ENCODE measurements at places on chromosomes 12 and 14.

GRCh38 chr12:27711317-27711682, 668 bp downstream of the MRPS35 start:
- H3K27me3 ChIP-seq: no peaks in the 10 kb centered on the region
- DNase-seq: no peak
- H3K36me3 ChIP-seq: peaks cover 8% of the 10 kb centered on the region
- H3K4me1 ChIP-seq: peaks cover 13% of the 10 kb centered on the region
- peak overlapping the region; percentile 95 for H3K4me3 ChIP-seq
- H3K27ac ChIP-seq: peak overlapping the region; percentile 85

DNA sequence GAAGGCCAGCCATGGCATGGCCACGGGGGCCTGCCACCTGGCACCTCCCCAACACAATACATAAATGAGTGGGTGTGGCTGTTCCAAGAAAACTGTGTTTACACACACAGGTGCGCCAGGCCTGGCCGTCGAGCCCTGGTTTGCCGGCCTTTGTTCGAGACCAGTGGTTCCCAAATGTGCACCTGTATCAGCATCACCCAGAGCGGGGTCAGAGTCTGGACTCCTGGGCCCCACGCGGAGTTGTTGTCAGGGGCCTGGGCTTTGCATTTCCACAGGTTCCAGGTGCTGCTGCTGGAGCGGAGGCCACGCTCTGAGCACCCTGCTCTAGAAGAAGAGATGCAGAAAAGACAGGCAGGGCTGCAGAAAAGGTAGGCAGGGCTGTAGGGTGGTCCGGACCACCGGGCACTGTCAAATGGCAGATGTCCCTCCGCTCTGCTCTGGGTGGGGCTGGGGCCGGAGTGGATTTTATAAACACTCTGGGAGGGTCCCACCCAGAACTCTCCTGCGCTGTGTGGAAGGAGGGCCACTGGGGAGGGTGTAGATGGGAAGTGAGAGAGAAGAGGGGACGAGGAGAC, 4.2 kb upstream of the ASPG start:
- H3K36me3 ChIP-seq: no peaks in the 10 kb centered on the region
- H3K27ac ChIP-seq: no peak overlapping the region
- no peak for DNase-seq
- no peaks in the 10 kb centered on the region for H3K4me1 ChIP-seq

DNA sequence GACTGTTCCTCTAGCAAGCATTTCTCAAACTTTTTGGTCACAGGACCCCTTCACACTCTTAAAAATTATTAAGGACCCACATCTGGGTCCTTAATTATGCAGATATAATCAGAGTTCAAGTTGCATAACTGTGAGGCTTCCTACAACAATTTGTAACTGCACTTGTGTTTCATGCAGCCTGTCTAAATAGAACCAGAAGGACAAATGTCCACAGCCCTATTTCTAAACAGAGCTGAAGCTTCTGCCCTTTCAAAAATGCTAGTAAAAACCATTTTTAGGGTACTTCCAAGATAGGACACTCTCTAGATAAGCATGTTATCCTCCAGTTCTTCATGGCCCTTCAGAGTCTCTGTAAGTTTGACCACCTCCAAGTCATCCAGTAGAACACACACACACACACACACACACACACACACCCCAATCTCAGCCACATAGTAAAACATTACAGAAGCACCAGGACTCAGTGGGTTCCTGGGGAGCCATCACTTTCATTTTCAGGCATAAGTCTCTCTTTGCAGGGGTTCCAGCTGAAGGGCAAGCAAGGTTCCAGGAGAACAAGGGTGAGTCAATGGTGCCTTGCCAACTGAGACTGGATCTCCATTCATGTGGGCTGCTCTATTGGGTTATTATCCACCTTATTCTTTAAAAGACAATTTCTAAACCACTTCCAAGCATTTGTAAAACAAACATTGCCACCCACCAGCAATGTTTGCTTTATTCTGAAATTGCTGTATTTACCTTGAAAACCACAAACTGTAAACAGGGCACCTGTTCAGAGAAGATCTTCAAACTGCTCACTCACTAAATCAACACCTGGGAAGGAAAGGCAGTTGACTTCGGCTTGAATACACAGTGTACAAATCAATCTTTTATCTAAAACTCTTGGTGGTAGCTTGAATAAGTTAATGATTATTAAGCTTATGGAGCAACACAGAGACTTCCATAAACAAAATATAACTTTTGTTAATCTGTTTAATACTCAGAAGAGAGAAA, 64.1 kb downstream of the ITPR2 start:
- no peak overlapping the region for H3K27ac ChIP-seq
- no peaks in the 10 kb centered on the region for H3K27me3 ChIP-seq
- DNase-seq: no peak
- H3K4me1 ChIP-seq: no peaks in the 10 kb centered on the region
- no peaks in the 10 kb centered on the region for H3K36me3 ChIP-seq

- no peak for DNase-seq
- no peaks in the 10 kb centered on the region for H3K27me3 ChIP-seq
- no peaks in the 10 kb centered on the region for H3K4me1 ChIP-seq
- no peak overlapping the region for H3K4me3 ChIP-seq
- no peak overlapping the region for H3K27ac ChIP-seq
Measured at GRCh38 chr12:10584415-10584814, 29.0 kb downstream of the MAGOHB start.

- no peak overlapping the region for H3K4me3 ChIP-seq
- DNase-seq: no peak
- H3K27ac ChIP-seq: no peak overlapping the region
Measured at GRCh38 chr12:124264089-124264795, 30.7 kb upstream of the RFLNA start.

- no peak overlapping the region for H3K27ac ChIP-seq
- no peaks in the 10 kb centered on the region for H3K4me1 ChIP-seq
- H3K36me3 ChIP-seq: peaks cover 17% of the 10 kb centered on the region
- no peak overlapping the region for H3K4me3 ChIP-seq
- DNase-seq: no peak
Measured at GRCh38 chr12:45948546-45948945, 41.8 kb downstream of the SCAF11 start.

- no peak for DNase-seq
- H3K36me3 ChIP-seq: no peaks in the 10 kb centered on the region
- peaks cover 7% of the 10 kb centered on the region for H3K4me1 ChIP-seq
- no peak overlapping the region for H3K4me3 ChIP-seq
Measured at GRCh38 chr14:96098309-96098998, 59.3 kb downstream of the C14orf132 start.

GRCh38 chr14:104518659-104519350, 60.8 kb upstream of the C14orf180 start:
- no peaks in the 10 kb centered on the region for H3K27me3 ChIP-seq
- DNase-seq: no peak
- no peak overlapping the region for H3K27ac ChIP-seq
- no peaks in the 10 kb centered on the region for H3K36me3 ChIP-seq
- no peaks in the 10 kb centered on the region for H3K4me1 ChIP-seq

DNA sequence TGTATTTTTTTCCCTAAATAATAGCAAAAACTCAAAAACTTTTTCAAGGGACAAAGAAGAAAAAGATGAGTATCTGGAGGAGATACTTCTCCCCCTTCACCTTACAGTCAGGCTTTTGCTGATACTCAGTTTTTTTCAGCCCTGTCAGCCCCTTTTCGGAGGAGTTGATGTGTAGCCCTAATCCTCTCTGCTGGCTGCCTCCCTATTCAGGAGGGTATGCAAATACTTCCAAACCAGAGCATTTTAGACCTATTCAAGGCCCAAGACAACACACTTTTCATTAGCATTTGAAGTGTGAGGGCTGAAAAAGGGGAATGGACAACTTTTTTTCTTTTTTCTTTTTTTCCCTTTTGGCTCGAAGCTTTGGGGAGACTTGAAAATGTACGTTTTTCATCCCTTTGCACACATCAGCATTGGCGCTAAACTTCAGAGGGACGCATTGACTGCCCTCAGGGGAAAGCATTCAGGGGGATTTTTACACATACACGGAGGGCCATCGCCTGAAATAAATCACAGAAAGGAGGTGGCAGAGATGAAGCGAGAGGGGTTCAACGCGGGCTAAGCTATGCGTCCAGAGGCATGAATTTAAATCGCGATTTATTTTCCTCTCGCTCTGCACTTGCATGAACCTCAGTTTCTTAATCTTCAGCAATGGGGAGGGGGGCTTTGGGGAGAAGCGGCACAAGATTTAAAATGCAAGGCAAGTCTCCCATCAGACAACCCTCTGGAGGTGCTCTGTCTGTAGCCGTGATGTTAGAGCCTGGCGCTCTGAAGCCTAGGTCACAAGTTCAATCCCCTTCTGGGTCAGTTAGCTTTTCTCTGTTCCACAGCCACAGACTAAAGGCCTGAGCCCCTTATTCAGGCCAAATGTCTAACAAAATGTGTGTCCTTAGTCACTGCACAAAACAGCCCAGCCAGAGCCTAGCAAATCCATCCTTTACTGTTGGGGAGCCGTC, 86.3 kb downstream of the ASCL1 start:
- no peaks in the 10 kb centered on the region for H3K36me3 ChIP-seq
- no peak overlapping the region for H3K4me3 ChIP-seq
- no peak for DNase-seq
- H3K27ac ChIP-seq: no peak overlapping the region
- H3K4me1 ChIP-seq: no peaks in the 10 kb centered on the region

GRCh38 chr14:99192028-99192621, 79.9 kb downstream of the BCL11B start:
- peak overlapping the region; percentile 21 for H3K27ac ChIP-seq
- H3K27me3 ChIP-seq: peaks cover 3% of the 10 kb centered on the region
- DNase-seq: peak; percentile 53
- no peaks in the 10 kb centered on the region for H3K36me3 ChIP-seq

- no peak overlapping the region for H3K4me3 ChIP-seq
- no peak overlapping the region for H3K27ac ChIP-seq
- no peaks in the 10 kb centered on the region for H3K36me3 ChIP-seq
- DNase-seq: no peak
- no peaks in the 10 kb centered on the region for H3K27me3 ChIP-seq
Measured at GRCh38 chr12:126171937-126172559, 1106.8 kb downstream of the AACS start.

- peak within 1 kb of the TSS; percentile 45 for H3K4me3 ChIP-seq
- H3K27me3 ChIP-seq: no peaks in the 10 kb centered on the region
- DNase-seq: no peak
- no peaks in the 10 kb centered on the region for H3K4me1 ChIP-seq
Measured at GRCh38 chr14:99644723-99645544, at the start of gene HHIPL1. Gene HHIPL1, plus strand, starts transcription at chr14:99645129. Its CDS starts 79 bp downstream, at chr14:99645208.

DNA sequence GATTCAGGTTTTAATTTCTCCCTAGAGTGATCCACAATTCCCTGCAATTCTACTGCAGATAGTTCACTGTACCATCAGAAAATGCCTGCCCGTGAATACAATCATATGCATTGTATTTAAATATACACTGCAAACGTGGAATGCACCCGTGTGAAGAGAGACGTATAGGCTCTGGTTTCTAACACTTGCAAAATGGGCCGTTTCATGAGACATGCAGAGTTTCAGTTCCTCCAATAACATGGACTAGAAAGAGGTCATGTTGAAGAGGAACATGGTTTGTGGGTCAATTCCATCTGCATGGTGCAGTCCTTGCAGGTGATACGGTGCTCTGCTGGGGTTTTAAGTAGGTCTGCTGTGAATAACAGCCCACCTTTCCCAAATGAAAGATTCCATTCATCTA, 373.3 kb downstream of the TMEM132D start:
- H3K36me3 ChIP-seq: no peaks in the 10 kb centered on the region
- H3K4me1 ChIP-seq: no peaks in the 10 kb centered on the region
- H3K27me3 ChIP-seq: no peaks in the 10 kb centered on the region
- no peak for DNase-seq

DNA sequence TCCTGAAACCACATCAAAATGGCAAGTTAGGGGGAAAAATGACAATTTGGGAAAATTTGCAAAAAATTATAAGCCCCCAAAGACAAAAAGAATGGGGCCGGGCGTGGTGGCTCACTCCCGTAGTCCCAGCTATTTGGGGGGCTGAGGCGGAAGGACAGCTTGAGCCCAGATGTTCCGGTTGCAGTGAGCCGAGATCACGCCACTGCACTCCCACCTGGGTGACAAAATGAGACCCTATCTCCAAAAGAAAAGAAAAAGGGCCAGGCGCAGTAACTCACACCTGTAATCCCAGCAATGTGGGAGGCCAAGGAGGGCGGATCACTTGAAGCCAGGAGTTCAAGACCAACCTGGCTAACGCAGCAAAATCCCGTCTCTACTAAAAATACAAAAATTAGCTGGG, 2.0 kb upstream of the VAMP1 start:
- DNase-seq: no peak
- no peak overlapping the region for H3K4me3 ChIP-seq
- H3K4me1 ChIP-seq: peaks cover 15% of the 10 kb centered on the region
- no peaks in the 10 kb centered on the region for H3K27me3 ChIP-seq
- H3K27ac ChIP-seq: no peak overlapping the region

- H3K4me3 ChIP-seq: no peak overlapping the region
- no peak overlapping the region for H3K27ac ChIP-seq
- no peaks in the 10 kb centered on the region for H3K4me1 ChIP-seq
Measured at GRCh38 chr12:13289653-13290289, 93.2 kb downstream of the EMP1 start.

GRCh38 chr12:58529114-58529665, 391.1 kb downstream of the LRIG3 start:
- no peaks in the 10 kb centered on the region for H3K36me3 ChIP-seq
- no peaks in the 10 kb centered on the region for H3K27me3 ChIP-seq
- H3K4me3 ChIP-seq: no peak overlapping the region
- H3K4me1 ChIP-seq: peaks cover 18% of the 10 kb centered on the region
- H3K27ac ChIP-seq: peak overlapping the region; percentile 36

- peak overlapping the region; percentile 96 for H3K27ac ChIP-seq
- H3K27me3 ChIP-seq: no peaks in the 10 kb centered on the region
Measured at GRCh38 chr12:89354612-89355067, 2.3 kb upstream of the DUSP6 start.

DNA sequence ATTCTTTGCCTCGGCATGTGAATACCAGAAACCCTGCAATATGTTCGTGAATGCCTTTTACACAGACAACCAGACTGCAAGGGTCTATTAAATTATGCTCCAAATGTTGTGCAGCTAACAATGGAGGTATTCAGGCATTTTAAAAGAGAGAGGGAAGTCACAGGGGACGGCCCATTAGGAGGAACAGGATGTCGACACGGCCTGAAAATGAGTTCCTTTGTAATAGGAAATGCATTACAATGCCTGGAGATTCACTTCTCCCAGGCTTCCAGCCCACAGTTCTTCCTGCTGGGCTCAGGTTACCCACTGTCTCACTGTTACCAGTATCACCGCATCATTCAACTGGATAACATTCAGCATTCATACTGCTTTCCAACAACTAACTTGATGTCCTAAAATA, 2.5 kb downstream of the DUSP6 start:
- no peaks in the 10 kb centered on the region for H3K27me3 ChIP-seq
- H3K4me3 ChIP-seq: peak overlapping the region; percentile 90

- no peaks in the 10 kb centered on the region for H3K4me1 ChIP-seq
- H3K4me3 ChIP-seq: no peak overlapping the region
- no peak for DNase-seq
- no peak overlapping the region for H3K27ac ChIP-seq
- no peaks in the 10 kb centered on the region for H3K27me3 ChIP-seq
Measured at GRCh38 chr12:14314801-14315200, 50.7 kb upstream of the ATF7IP start.

DNA sequence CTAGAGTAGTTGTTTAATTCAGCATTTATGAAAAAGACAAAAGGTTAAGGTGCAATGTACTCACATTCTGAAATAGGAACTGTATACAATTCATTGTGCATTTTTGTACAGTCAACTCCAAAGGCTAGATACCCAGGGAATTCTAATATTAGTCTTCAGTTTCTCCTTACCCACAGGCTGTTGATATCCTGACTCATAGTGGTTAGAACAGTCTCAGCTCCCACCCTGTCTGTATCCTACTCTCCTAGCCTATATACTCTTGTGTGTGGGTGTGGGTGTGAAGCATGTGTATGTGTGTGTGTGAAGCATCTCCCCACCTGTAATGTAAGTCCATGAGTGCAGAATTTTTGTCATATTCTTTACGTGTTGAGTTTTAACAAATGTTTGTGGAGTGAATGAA, 229.5 kb downstream of the NAV3 start:
- no peak overlapping the region for H3K27ac ChIP-seq
- DNase-seq: no peak
- no peaks in the 10 kb centered on the region for H3K4me1 ChIP-seq
- no peak overlapping the region for H3K4me3 ChIP-seq
- H3K36me3 ChIP-seq: no peaks in the 10 kb centered on the region
